ENCODE measurements at places on chromosomes 5 and 9.

DNA sequence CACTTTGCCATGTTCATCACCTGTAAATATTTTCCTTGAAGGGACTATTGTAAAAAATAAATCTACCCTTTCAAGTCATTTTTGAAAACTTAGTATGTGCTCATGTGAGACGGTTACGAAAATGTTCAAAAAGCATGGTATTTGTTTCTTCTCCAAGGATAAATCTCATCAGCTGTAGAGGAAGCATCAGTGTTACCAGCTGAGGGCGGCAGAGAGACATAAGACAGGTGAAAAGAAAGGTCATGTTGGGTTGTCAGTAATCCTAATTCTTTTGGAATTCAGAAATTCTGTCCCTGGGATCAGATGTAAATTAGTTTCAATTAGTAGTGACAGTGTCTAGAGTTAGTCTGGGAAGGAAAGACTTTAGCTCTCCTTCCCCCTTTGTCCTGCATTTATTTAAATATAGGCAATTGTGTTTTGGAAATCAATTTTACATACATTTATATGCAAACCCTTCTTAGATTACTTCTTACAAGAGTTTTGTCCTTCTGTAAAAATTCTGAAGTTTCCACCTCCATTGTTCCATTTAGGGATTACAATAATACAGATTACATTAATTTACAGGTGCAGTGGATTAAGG lies 791.9 kb upstream of the CDH6 start:
- DNase-seq: no peak

GRCh38 chr9:88954066-88954465 lies 37.2 kb upstream of the S1PR3 start:
- DNase-seq: no peak

DNA sequence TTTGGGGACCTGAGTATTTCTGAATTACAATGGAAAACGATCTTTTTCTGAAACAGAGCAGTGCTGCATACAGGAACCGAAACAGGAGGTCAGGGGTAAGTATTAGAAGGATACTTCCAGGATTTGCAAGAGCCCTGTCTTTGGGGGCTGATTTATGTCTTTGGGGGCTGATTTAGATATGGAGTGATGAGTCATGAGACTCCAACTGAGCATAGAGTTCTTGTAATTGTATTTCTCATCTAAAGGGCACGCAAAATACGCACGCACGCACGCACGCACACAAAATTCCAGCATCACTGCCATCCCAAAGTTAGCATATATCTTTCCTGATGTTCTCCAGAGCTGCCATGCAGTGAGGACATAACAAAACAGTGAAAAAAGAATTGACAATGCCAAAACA lies 414.8 kb upstream of the CCNH start:
- no peak for DNase-seq

- DNase-seq: no peak
These were observed 304.6 kb upstream of the DMRT1 start for GRCh38 chr9:536597-537511.

DNA sequence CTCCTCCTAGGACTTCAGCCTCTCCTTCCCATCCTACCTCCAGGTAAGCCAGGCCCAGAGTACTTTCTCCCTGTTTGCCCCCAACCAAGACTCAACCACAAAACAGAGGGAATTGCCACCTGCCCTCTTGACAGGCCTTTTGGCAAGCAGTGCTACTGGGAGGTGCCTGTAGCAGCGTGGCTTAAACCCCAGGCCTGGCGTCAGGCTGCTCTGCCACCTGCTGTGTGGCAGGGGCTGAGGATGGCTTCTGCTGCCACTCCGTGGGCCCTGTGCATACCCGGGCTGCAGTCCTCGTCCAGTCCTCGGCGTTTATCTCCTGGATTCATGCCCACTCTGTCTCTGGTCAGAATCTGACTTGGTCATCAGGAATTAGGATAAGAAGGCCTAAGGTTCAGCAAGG lies 163.1 kb downstream of the PAX5 start:
- no peak for DNase-seq

DNA sequence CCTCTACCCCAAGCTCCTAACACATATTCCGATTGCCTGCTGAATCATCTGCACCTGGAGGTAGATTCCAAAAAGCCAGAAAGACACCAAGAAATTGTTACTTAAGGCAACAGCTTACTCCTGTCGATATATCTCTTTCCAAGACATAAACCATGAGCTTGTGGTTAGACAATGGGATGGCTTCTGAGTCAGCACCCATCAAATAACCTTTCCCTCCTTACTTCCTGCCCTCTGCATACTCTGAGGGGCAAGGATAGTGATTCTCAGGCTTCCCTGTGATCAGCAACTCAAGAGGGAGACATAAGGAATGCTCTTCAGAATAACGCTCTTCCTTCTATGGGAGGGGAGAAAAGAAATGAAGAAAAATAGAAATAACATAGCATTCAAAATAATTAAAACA lies 70.9 kb downstream of the TMEM215 start:
- no peak for DNase-seq

- no peak for DNase-seq
These were observed 30.7 kb downstream of the KCNT1 start for GRCh38 chr9:135732569-135733257.

GRCh38 chr9:96554326-96554725 lies 65.3 kb downstream of the CDC14B start:
- DNase-seq: no peak

- DNase-seq: no peak
These were observed 17.2 kb upstream of the RGS3 start for GRCh38 chr9:113446323-113446740.

- no peak for DNase-seq
These were observed 6.2 kb downstream of the MAPKAP1 start for GRCh38 chr9:125700791-125701190.

- DNase-seq: no peak
These were observed 2.2 kb downstream of the C5orf46 start for GRCh38 chr5:147904110-147904509.

DNA sequence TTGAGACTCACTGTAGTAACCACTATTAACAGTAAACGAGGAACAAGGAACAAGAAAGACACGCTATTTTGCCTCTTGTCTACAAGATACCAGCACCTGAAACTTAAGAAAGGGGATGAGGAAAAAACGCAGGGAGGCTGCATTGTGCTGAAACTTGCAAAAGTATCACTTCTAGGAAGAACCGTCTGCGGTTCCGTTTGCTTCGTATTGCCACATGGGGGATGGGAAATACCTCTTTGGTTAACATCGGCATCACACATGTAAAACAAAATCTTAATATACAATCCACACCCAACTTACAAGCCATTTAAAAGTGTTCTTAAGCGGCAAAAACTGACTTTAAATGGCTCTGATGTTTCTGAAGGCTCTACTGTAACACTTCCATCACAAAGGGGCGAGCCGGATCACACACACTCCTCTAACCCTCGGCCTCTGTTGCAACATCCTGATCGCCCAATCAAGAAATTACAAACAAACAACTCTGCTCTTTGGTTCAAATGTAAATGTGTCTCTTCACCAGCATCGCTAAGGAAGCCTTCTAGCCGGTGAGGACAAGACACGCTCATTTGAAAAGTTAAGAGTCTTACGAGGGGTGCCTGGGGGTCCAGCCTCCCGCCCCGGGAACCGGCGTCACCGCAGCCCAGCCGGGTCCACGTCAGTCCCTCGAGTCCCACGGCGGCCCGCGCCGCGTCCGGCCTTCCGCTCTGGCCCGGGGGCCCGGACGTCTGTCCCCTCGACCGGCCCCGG lies 621 bp downstream of the SEC16A start:
- no peak for DNase-seq

GRCh38 chr5:84618262-84618661 lies 233.6 kb upstream of the EDIL3 start:
- no peak for DNase-seq

DNA sequence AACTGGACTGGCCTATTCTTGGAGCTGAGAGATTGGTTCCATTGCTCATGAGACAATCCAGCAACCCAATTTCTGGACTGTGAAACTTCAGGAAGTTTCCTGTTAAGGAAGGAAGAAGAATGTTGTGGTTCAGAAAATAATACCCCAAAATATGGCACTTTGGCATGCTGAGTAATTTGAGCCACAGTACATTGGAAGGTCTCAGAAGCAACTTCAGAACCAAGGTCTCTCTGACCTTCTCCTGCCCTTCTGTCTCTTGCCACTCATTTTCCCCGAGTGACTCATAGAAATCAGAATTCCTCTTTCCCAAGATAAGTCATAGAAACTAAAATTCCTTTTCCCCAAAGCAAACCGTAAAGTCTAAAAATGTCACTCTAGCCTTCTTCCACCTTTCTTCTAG lies 1366.1 kb downstream of the PTPRD start:
- no peak for DNase-seq

- no peak for DNase-seq
These were observed at the start of gene ENTPD8 for GRCh38 chr9:137441289-137441934. Gene ENTPD8, minus strand, starts transcription at chr9:137441357. Its CDS starts 3,072 bp downstream, at chr9:137438285.

GRCh38 chr9:135971892-135972291 lies 10.7 kb upstream of the UBAC1 start:
- DNase-seq: peak; percentile 61

- no peak for DNase-seq
These were observed 21.4 kb downstream of the ZNF608 start for GRCh38 chr5:124725040-124725434.

GRCh38 chr5:136686192-136686872 lies 321.0 kb upstream of the TRPC7 start:
- no peak for DNase-seq

- no peak for DNase-seq
These were observed 34.6 kb upstream of the NFIB start for GRCh38 chr9:14348373-14349145.

DNA sequence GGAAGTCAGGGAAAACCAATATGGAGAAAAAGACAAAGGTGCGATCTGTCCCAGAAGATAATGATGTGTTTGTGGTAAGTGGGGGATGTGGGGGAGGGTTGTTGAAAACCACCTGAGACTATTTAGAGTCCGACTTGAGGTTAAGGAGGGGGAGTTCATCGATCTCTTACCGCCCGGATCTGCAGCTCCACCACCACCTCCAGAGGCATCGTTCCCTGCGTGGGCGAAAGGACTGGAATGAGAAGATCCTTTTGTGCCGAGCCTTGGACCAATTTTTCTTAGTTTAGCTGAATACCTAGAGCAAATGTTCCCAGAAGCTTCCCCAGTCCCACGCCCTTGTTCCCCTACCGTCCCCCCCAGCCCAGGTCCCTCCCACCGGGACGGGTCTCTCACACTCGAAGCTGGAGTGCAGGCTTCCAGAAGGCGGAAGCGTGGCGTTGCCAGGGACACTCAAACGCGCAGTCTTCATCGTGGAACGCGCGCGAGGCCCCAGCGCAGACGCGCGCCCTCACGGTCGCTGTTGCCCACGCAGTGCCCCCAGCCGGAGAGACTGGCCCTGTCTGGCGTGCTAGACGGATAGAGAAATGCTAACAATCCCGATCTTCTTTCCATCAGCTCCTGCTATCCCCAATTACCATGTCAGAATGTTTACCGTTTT lies at the start of gene SPATA6L:
TSS of gene SPATA6L (minus strand) at position 439 of the 658 bp plus-strand sequence. CDS start at position 209, 230 bp downstream.
- no peak for DNase-seq

GRCh38 chr5:126516133-126516532 lies 78.9 kb downstream of the ALDH7A1 start:
- peak; percentile 71 for DNase-seq

DNA sequence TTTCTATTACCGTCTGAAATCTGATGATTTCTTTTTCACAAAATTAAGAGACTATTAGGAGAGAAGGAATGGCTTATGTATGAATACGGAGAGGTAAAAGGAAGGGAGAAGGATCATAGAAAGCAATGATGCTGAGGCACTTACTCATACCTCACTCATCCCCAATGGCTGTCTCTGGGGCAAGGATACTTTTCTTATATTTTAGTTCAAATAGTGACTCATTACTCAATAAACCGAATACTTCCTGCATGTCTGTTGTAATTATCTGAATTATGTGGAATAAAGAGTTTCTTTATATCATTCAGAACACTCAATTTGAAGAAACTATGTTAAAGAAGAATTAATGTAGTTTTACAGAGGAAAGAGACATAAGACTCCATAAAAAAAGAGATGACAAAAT lies 284.5 kb upstream of the NUDT12 start:
- peak; percentile 15 for DNase-seq

GRCh38 chr5:54757541-54757940 lies 227.9 kb downstream of the ESM1 start:
- DNase-seq: no peak

DNA sequence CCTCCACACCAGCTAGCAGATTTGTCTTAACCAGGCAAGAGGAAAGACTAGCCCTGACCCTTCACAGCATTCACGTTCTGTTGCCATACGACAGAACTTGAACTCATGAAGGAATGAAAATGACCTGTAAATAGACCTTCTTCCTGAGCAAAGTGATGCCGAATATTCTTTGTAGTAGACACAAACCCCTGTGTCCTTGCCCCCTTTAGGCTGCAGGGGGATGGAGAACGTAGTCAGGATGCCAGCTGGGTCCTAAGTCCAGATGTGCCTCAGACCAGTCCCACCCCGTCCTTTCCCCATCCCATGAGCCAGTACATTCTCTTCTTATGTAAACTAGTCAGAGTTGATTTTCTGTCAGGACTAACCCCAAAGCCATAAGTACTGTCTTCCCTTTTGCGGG lies 104.2 kb upstream of the SAP30L start:
- no peak for DNase-seq
